ENCODE measurements at places on chromosomes 5 and 9.

- peak; percentile 77 for DNase-seq
Observed at GRCh38 chr9:69573651-69574050, 98.5 kb downstream of the APBA1 start.

DNA sequence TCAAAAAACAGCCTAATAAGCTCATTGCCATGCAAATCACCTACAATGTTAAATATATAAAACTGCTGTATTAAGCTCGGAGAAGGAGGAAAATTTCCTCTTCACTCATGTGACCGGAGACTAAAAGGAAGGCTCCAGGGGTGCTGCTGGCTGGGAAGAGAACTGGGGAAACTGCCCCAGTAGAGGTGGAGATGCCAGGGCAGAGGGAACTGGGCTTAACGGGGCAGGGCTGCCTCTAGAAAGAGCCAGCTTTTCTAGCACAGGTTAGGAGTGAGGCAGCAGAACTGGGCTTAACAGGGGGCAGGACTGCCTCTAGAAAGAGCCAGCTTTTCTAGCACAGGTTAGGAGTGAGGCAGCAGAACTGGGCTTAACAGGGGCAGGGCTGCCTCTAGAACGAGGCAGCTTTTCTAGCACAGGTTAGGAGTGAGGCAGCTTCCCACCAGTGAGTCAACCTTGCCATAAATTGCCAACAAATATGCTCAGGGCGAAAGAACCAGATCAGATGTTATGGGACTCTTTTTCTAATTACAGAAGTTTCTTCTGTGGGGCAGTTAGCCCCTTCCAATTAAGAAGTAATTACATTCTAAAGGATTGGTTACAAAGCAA, 115.3 kb downstream of the FANCC start:
- DNase-seq = no peak

DNA sequence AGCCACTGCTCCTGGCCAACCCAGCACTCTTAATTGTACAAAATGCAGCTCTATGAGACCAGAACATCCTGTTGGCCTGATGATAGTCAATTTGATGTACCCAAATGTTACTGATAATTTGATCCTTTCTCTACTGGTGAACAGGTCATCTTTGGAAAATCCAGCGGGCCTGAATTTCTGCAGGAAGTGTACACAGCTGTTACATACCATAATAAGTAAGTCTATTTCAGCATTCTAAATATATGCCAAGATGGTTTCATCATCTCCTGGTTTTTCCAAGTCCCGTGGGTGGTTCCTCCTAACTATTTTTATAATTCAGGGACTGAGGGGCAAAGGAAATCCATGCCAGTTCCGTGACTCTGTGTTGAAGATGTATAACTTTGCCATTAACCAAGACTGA, 155.4 kb downstream of the DOCK8 start:
- DNase-seq = no peak

DNA sequence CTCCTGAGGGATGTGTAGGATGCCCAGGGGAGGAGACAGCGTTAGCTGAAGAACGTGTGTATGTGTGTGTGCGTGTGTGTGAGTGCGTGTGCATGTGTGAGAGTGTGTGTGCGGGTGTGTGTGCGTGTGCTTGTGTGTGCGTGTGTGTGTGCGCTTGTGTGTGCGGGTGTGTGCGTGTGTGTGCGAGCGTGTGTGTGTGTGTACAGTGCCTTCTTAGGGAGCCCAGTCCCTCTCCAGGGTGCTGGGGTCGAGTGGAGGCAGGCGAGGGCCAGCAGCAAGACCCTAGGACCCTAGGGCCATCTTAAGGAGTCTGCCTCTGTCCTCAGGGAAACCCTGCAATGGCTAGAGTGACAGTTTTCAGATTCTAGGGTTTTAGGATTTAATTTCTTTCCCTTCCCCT, 26.0 kb upstream of the STXBP1 start:
- no peak for DNase-seq

- DNase-seq = no peak
Observed at GRCh38 chr5:56598941-56599340, 216.4 kb upstream of the MAP3K1 start.

DNA sequence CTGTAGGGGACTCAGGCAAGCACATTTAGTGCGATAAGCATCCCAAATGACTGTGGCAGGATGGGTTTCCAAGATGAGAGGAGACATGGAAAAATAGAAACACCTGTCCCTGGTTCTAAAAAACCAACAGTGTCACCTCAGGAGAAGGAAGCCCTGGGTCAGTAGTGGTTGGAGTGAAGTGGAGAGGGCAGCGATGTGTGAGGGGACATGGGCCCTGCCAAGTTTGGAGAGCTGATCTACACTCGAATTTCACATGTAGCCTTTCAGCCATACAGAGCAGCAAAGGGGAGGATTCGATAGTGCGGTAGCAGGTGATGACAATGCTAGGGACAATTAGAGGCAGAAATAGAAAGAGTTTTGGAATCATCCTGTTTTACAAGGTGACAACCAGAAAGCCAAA, 32.6 kb upstream of the LHX2 start:
- DNase-seq = no peak

DNA sequence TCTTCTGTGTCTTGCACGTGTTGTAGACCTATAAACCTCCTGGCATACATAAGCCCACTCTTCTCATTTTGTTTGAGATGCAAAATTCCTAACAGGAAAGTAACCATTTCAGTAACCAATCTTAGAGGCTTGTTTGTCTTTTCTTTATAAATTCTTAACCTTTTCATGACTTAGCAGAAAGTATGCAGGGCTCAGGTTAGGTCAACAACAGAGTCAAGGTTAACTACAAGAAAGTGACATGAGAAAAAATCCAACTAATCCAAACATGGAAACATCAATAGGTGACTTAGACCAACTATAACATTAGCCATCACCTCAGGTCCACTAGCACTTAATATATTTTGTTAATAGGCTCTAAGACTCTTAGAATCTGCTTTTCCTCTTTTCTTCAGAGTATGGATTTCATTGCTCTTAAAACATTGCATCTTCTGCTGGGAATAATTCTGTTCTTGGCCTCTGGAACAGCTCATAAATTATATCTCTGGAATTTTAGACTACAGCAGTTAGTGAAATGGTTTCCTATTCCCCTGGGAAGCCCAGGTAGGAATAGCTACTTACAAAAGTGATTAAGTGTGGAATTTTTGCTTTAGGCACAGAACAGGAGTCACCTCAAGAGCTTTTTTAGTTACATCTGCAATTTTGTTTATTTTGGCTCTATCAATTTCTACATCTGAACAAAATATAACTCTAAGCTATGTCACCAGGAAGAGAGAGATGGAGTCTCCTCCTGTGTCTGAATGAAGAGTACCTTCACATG, 155.3 kb upstream of the ANKRD55 start:
- no peak for DNase-seq

DNA sequence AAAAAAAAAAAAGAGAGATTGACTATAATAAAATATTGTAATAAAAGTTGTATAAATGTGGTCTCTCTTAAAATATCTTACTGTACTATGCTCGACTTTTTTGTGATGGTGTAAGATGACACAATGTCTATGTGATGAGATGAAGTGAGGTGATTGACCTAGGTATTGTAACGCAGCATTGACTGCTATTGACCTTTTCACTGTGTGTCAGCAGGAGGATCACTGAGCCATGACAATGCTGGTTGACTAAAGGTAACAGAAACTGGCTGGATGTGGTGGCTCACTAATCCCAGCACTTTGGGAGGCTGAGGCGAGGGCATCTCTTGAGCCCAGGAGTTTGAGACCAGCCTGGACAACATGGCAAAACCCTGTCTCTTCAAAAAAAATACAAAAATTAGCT, 78.6 kb upstream of the MYO10 start:
- no peak for DNase-seq

GRCh38 chr5:98656125-98656795, 117.2 kb upstream of the RGMB start:
- peak; percentile 8 for DNase-seq

DNA sequence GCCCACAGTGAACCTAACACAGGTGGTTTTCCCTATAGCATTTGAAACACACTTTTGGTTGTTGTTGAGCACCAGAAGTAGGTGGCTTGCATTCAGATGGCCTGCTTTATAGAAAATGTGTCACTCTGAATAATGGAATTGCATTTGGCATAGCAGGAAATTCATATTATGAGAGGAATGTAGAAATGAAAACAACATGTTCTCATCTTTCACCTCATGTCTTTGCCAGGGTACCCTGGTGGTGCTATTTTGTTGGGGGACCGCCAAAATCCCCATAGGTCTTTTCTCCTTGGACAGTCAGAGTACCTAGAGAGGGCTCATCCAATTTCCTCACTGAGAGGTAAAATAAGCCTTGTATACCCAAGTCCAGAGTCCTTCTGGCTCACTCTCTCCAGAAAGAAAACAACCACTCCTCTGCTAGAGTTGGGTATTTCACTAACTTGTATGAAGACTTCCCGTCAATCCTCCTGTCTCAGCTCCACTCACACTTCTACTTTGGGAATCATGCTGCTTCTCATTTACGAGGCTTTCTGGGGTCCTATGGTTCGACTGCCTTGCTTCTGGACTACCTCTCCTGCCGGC, 67.4 kb downstream of the MRPS27 start:
- no peak for DNase-seq

DNA sequence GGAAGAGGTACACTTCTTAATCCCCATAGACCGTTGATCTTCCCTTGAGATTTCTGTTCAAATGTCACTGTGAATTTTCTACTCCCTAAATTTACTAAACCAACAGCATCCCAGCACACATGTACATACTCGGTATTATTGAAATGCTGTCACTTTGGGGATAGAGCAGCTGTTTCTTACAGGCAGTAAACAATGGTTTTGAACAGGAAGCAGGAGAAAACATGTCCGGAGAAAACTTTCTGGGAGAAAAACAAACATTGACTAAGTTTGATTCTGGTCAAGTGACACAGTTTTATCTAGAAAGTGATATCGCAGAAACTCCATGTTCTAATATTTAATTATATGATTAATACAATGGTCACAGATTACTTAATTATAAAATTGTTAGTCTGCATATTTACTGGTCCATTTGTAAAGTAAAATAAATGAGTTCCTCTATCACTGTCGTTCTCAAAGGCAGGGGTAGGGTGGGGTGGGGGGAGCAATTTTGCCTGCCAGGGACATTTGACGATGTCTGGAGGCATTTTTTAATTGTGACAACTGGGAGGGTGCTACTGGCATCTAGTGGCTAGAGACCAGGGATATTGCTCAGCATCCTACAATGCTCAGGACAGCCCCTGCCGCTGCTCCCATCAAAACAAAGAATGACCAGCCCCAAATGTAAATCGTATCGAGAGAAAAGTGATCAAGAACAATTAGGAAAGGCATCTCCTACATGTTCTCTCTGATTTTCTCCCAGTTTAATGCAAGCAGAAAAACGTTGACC, 12.2 kb downstream of the TAS2R1 start:
- peak; percentile 17 for DNase-seq

DNA sequence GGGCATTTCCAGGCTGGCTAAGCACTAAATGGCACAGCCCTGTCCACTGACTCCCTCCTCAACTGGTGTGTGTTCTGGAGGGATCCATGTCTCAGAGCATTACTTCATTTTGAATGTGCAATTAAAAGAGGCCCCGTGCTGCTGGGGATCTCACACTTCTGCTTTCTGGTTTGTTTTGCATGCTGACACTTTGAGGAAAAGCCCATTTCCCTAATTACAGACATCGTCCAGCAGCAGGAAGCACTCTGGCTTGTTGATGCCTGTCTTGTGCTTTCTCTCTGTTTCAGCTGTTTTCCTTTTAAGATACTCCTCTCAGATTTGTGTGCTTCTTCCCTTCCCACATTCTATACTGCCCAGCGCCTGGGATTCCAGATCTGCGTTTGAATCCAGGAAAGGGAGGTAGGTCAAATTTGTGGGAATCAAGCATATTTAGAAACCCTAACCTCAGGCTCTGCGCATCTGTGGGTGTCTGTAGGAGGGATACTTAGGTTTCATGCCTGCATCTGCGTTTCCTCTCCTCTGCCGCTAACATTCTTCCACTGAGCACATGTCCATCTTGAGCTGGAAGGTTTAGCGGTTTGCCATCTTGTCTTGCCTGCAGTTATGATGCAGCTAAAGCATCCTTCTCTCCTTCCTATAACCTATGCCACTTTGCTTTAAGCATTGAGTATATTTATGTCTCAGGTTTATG, 25.7 kb downstream of the SYK start:
- DNase-seq = no peak

DNA sequence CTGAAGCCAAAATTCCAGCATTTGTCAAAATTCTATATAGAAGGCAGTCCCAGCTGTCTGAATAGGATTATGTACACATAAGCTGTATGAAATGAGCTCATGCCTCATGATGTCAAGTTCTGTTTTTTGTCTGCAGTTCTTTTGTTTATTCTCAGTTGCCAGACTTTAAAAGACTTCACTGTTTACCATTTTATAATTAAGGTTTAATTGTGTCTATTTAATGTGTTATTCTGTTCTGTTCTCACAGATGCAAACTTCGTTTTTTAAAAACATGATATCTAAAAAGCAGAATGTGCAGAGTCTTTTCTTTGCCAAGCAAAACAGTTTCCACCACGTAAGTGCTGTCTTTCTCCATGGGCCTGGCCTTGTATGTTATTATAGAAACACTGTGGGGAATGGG, 31.1 kb downstream of the ERAP1 start:
- DNase-seq = no peak

- peak; percentile 27 for DNase-seq
Observed at GRCh38 chr5:67272453-67273130, 76.0 kb upstream of the CD180 start.

- DNase-seq = no peak
Observed at GRCh38 chr9:132074736-132075135, 4.9 kb downstream of the MED27 start.

- DNase-seq = no peak
Observed at GRCh38 chr9:83270116-83270515, 207.2 kb upstream of the RASEF start.

- DNase-seq = no peak
Observed at GRCh38 chr9:117466111-117466510, 51.3 kb upstream of the ASTN2 start.

GRCh38 chr9:94631599-94631998, 7.7 kb downstream of the FBP1 start:
- no peak for DNase-seq

DNA sequence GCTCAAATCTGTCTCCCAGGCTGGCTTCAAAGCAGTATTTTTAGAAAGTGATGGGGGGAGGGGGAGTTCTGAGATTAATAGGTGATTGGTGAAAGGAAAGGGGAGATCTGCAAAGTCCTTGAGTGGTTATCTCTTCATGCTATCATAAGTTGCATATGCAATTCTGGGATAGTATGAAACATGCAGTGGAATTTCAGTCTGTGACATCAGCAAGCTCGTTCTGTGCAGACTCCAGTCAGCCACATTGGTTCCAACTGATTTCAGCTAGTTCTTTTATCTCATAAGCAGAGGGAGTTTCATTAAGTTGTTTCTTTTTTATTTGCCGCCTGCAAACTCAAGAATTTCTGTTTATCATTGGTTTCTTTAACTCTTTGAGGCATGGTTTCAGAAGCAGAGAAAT, 180.5 kb upstream of the SH3GL2 start:
- DNase-seq = no peak

All from lung (tissue), 17 donors.